Activated CD4-positive, alpha-beta T cell treated with anti-CD3 and anti-CD28 coated beads, Interleukin-2, amount 50 U/mL, for 16 hours (primary cell): ENCODE measurements at places on chromosomes 12 and 14.
A peak's percentile ranks its signal among the peaks of the same experiment; 100 is the strongest.

GRCh38 chr14:64337888-64338615 is 43.9 kb upstream of the ESR2 start:
- DNase-seq, result peak; percentile 34

GRCh38 chr12:38384816-38385378 is 68.3 kb downstream of the ALG10B start:
- DNase-seq, result no peak

GRCh38 chr14:86961106-86961716 is 1031.8 kb downstream of the GALC start:
- peak; percentile 1 for DNase-seq

DNA sequence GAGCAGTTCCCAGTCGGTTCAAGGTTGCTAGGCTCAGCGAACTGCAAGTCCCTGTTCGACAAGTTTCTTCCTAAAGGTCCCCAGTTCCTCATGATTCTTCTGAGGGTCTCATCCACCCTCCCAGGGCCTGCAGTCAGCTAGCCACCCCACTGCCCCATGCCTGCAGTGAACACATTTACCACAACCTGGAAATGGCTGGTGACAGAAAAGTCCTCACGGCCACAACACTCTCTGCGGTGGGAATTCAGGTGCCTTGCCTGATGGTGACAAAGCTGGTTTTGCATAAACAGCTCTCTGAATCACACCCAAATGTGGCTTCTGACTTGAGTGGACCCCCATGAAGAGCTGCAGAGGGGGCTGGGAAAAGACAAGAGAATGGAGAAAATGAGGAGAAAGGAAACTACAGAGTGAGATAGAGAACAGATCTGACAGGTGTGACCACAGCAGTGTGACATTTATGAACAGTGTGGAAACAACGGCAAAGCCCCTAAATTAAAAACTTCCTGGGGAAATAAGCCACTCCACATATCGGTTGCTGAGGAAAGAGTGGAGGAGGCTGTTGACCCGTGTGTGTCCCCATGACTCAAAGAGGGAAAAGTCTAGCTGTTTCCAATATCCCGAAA is 1.3 kb upstream of the CD27 start:
- peak; percentile 80 for DNase-seq

DNA sequence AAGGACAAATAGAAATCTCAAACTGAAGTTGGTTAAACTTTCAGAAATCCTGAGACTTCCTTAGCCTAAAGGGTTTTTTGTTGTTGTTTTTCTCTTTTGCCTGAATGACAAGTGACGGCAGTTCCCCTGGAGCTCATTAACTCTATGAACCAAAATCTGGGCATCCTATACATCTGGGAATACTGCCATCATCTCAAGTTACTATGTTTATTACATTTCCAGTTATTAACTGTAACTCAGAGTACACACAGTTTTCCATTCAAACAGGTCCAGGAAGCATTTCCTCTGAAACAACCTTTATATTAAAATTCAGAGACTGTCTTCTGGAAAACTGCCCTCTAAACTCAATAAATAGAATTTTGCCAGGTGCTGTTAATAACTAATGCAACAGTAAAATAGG is 55.6 kb upstream of the CDKL1 start:
- no peak for DNase-seq

GRCh38 chr12:32223941-32224340 is 117.3 kb downstream of the BICD1 start:
- no peak for DNase-seq
